IMR-90 (cell line): ENCODE measurements at places on chromosomes 11 and 22.
A peak's percentile ranks its signal among the peaks of the same experiment; 100 is the strongest.

GRCh38 chr11:11081776-11082175 is 223.9 kb upstream of the ZBED5 start:
- no peak for DNase-seq

GRCh38 chr11:47378836-47379170 is 456 bp upstream of the SPI1 start:
- DNase-seq, result no peak

- peak; percentile 64 for DNase-seq
Observed at GRCh38 chr22:43036282-43036829, 21.4 kb upstream of the PACSIN2 start.

DNA sequence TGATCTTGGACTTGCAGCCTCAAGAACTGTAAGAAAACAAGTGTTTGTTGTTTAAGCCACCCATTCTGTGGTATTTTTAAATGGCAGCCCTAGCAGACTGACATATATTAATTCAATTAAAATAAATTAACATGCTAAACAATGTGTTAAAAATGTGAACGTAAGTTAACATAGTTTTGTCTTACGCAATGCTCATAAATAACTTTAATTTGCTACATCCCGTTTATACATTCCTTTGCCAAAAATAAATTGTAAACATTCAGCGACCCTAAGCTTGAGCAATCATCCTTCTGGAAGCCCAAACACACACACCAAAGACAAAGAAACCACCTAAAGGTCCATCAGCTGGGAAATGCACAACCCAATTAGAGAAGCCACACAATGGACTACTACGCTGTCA is 70.4 kb downstream of the CELSR1 start:
- DNase-seq, result no peak

DNA sequence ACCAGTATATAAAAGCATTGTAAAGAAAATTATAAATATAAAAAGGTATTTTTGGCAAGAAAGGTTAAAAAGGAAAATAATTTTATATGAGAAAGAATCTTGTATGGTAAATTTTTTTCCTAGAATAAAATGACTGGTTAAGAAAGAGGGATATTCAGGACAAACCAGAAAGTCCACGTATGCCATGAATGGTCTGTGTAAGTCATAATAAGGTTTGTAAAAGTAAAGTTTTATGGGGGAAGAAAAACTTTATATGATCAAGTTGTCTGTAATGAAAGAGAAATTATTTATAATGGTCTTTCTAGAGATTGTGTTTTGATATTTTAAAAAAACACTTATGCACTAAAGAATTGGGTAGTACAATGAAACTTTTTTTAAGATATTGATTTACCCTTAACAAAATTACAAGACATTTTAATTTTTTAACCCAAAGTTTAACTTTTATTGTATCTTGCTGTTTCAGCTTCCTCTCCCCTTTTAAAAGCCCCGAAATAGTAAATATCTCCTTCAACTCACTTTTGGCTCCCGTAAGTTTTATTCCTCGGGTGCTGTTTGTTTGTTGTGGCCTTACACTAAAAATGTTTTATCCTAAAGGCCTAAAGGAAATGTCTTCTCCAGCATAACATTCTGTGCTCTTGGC is 47.7 kb downstream of the AMOTL1 start:
- no peak for DNase-seq
